ENCODE measurements at places on chromosomes 13 and 19. TPM values are rescaled to one million over a fixed set of nuclear protein-coding genes. Genes with fewer than 3 reads are reported as not detected.

Gene TTYH1
- 0.80 TPM for total RNA-seq

Gene FCER2
- not detected for total RNA-seq

Gene OR7D2
- total RNA-seq = 0.95 TPM

Gene TMEM255B
- total RNA-seq = 2.9 TPM

Gene UPF1
- total RNA-seq = 100 TPM

Gene TRIP10
- total RNA-seq = 13.7 TPM

Gene PSG6
- not detected for total RNA-seq

Gene ZNF284
- total RNA-seq = 1.4 TPM

Gene CEACAM8
- total RNA-seq = not detected

Gene ZNF44
- 16.2 TPM for total RNA-seq

Gene ZSWIM4
- 5.5 TPM for total RNA-seq

Gene PCDH17
- total RNA-seq = not detected

Gene HIF3A
- not detected for total RNA-seq

Gene SMAD9
- not detected for total RNA-seq

Gene HTR2A
- not detected for total RNA-seq

Gene PSPN
- total RNA-seq = 1.9 TPM

Gene IZUMO1
- not detected for total RNA-seq

Gene ANKRD24
- 0.52 TPM for total RNA-seq

Gene OR10H1
- not detected for total RNA-seq

Gene AMH
- 5.9 TPM for total RNA-seq

Gene CHAMP1
- total RNA-seq = 38.1 TPM

Gene LRG1
- total RNA-seq = 0.30 TPM

Gene SYNE4
- 2.6 TPM for total RNA-seq

Gene FFAR1
- not detected for total RNA-seq

Gene TEAD2
- total RNA-seq = not detected

Gene KIR3DL2
- total RNA-seq = 0.73 TPM

Gene DZIP1
- 0.11 TPM for total RNA-seq

Gene UBL3
- total RNA-seq = 11.3 TPM

Gene GDF15
- 0.32 TPM for total RNA-seq
